ENCODE measurements at places on chromosomes 12 and 14.

GRCh38 chr12:52915637-52916036 lies 10.8 kb upstream of the KRT8 start:
- no peak for DNase-seq

DNA sequence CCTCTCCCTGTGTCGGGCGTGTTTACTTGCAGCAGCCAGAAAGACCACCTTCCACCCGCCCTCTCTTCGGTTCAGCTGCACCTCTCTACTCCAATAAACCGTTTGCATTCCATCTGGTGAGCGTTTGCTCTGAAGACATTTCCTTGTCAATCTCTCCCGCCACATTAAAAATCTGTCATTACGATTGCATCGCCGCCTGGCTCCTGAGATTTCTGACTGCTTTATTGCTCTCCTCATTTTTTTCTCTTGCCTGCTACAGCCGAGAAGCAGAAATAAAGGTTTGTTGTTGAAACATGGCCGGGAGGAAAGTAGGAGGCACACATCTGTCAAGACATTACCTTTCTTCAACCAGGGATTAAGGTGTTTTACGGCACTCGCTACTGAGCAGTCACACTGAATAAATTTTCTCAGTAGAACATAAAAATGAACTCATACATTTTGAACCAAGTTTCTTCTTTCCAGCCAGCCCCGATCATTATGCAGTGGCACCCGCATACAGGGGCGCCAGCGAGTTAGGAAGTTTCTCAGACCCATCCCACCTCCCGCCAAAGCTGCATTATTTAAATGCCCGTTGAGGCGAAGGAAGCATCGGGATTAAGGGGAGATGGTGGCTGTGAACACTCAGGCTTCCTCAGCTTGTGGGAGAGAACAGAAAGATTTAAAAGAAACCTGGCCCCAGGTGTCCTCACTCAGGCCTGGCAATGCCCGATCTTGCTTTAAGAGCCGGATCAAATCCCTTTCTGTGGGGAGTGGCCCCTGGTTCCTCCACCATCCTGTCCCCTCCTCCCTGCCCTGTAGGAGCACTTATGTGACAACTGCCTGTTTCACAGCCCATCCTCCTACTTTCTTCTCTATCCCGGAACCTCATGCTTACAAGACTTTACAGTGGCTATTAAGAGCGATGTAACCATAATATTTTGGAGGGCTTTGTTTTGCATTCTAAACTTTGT lies 1108.9 kb downstream of the BCL11B start:
- no peak for DNase-seq

DNA sequence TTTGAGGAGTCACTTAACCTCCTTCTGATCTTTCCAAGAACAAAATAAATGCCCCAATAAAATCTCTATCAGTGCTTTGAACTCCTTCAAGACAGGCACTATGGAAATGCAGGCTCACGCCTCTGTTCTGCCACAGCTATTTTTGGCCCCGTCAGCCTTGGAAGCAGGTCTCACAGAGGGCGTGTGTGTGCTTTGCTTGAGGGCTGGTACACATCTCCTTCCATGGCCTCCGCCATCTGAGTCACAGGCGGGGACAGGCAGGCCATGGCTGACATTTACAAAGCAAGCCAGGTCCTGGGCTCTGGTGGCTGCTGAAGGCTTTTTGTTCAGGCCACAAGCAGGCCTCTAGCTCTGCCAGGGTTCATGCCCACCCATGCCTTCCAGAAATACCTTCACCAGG lies 16.0 kb downstream of the PRIMA1 start:
- DNase-seq: no peak

DNA sequence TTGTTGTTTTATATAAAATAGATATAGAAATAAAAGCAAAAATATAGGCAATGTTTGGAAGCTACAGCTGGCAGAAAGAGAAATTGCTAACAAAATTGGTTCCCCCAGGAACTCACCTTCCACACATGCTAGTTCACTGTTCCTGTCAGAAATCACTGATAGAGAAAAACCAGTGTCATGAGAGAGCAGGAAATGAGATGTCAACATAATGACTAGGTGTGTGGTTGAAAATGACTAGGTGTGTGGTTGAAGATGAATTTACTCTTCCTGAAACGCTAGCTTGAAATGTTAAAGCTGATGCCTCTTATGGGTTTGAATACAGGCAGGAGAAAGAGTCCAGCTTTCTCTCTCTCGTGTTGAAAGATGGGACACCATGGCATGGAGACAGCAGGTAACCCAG lies 216.3 kb downstream of the C12orf42 start:
- DNase-seq: no peak

DNA sequence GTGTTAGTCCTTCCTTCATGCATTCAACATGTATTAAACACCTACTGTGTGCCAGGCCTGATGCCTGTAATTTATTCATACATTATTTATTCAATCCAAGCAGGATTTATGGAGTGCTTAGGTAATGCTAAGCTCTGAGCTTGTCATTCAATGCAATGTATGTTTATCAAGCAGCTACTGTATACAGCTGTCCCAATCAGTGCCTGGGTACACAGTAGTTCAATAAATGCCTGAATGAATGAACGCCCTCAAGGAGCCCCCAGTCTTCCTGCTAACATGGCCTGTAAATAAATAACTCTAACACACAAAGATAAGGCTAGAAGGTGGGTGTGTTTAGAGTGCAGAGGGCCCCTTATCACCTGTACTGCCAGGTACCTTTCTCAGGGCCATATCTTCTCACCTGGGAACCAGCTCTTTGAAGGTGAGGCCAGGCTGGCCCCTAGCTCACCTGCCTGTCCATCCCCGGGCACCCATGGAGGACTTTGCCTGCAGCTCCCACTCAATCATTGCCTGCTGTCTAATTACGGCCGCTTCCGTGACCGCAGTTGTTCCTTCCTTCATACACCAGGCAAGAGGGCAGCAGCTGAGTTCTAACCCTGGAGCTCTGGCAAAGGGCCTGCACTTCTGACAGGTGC lies 20.0 kb upstream of the KDM2B start:
- DNase-seq: no peak

- no peak for DNase-seq
Measured at GRCh38 chr14:21089877-21090193, 8.6 kb downstream of the ZNF219 start.

DNA sequence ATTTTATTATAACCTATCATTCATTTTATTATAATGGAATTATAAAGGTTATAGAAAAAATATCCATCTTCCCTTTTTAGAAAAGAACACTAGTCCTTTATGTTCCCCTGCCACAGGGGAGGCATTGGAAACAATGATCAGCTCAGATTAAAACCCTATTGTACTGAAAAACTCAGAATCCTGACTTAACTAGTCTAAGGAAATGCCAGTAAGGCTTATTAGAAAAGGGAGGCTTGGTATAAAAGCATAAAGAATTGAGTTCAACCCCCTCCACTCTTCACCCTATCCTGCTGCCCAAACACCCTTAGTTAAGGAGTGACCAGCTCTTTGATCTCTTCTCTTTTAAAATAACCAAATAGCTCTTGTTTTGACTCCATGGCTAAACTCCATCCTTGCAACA lies 36.0 kb downstream of the PUS7L start:
- no peak for DNase-seq

DNA sequence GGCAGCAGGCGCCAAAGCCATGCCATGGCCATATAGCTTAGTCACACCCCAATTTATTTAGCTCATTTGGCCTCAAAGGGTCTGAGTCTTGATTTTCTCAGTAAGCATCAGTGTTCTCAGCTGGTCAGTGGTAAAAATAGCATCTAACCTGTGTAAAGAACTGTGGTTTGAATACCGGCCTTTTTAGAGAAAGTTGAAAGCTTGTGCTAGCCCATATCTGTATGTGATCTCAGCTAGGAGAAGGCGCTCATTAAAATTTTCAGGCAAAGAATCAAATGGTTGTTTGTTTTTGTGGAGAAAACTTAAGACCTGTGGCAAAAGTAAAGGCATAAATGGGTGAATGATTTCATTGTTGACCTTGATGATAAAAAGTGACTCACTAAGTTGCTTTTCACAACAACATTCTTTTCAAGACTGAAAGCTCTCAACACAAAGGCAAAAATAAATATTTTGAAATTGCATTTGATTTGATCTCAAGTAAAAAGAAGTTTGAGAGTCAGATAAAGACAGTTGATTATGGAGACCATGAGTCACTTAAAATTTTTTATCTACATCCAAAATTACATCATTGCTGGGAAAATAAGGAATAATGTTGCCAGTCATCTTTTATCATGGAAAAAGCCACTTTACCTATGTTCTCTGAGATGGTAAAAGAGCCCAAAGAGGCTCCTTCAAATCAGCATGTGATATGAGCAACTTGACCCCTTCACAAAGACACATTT lies 128.5 kb upstream of the RGS6 start:
- peak; percentile 5 for DNase-seq

- DNase-seq: no peak
Measured at GRCh38 chr12:76946446-76946845, 67.6 kb upstream of the CSRP2 start.

- DNase-seq: peak; percentile 81
Measured at GRCh38 chr14:33686218-33686617, 264.7 kb downstream of the EGLN3 start.

DNA sequence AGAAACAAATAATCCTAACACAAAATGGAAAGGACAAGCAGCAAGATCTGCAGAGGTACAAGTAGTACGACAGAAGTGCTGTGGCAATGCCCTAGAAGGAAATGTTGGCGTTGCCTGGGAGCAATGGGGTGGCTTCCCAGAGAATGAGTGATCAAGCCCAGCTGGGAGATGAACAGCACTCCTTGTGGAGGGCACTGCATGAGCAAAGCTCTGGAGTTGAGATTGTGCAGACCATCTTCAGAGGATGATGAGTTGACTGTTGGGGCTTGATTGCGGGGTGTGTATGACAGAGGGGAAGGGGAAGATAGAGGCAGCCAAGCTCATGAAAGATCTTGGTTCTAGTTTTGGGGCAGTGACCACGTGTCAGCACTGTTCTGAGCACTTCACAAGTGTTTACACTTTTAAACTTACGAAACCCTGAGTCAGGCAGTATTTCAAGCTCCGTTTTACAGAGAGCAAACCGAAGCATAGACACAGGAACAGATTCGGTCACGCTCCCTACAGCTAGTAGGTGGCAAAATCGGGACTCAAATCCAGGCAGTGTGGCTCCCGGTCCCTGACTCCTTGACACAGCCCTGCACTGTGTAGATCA lies 127.2 kb upstream of the LHX5 start:
- no peak for DNase-seq

- DNase-seq: no peak
Measured at GRCh38 chr14:100587763-100588411, 670 bp upstream of the BEGAIN start.

- no peak for DNase-seq
Measured at GRCh38 chr12:108858311-108859074, 1.1 kb upstream of the SSH1 start.

GRCh38 chr14:100486025-100486828 lies 101.0 kb downstream of the BEGAIN start:
- peak; percentile 89 for DNase-seq

DNA sequence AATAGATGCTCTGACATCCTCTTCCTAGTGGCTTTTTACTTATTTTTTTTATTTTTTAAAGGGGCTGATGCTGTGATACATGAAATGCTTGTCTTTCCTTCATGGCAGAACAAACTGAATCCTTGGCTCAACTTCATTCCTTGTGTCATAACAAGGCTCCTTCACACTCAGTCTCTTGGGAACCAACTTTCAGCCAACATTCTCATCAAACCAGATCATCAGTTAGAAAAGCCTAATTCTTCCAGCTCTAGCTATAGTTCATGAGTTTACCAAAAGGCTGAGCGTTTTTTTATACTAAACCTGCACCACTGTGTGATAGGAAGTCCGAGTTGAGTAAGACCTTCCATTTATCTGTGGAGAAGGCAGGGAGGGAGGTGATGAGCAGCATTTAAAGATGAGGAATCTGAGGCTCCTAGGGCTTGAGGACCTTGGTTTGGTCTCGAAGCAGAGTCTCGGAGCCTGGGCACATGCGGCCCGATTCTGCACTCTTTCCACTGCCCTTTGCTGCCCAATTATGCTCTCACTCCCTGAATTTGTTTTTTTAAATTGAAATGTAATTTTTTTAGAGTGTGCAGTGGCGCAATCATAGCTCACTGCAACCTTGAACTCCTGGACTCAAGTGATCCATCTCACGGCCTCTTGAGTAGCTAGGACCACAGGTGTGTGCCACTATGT lies 8.2 kb downstream of the GPRC5D start:
- DNase-seq: no peak

DNA sequence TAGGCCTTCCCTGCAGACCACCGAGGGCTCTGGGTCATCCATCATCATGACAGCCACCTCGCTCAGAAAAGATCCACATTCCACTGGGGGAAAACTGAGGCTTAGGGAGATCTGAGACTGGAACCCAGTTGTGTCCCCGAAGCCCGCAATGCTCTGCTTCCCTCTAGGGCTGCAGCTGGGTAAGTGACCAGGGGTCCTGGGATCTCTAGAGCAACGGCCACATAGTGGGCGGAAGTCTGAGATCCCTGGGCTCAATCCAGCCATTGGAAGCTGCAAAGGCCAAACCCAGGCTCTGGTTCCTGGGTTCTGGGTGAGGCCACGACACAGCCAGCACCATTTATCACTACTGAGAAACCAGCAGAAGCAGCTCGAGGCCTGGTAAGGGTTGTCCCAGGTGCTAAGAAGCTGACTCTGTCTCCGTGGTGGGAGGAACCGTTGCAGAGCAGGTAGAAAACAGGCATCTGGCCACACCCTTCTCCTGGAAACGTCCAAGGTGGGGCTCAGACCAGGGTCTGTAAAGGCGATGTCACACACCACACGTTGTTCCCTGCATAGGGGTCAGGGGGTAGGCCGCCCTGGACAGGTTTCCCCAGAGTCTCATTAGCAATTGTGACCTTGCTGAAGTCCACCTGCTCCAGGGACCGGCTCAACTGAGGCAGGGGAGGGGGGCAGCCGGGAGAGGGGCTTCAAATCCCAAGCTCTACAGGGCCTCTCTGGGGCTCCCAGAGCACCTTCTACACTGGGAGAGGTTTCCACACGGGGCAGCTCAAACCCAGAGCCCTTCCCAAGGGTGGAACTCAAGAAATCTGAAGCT lies 38.6 kb downstream of the BCL11B start:
- no peak for DNase-seq

- DNase-seq: peak; percentile 42
Measured at GRCh38 chr14:55707365-55707804, 127.4 kb downstream of the KTN1 start.

GRCh38 chr12:41334390-41334789 lies 146.3 kb downstream of the PDZRN4 start:
- no peak for DNase-seq

DNA sequence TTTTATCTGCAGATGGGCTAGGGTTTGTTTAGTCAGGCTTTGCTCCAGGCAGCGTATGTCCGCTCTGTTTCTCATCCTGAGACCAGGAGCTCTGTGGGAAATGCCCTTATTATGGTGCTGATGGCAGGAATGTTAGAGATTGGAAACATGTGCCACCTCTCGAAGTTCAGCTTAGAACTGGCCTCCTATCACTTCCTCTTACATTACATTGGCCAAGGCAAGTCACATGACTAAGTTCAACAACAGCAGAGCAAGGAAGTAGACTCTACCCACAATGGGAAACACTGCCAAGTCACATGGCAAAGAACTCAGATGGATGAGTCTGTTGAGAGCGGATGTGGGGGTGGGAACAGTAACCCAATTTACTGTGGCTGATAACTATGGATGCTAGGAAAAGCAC lies 161.9 kb upstream of the WSCD2 start:
- DNase-seq: peak; percentile 1

- peak; percentile 26 for DNase-seq
Measured at GRCh38 chr12:15276088-15276698, 46.1 kb upstream of the PTPRO start.

GRCh38 chr14:76348898-76349297 lies 27.0 kb upstream of the ESRRB start:
- peak; percentile 56 for DNase-seq
